Cardiac fibroblast (primary cell): ENCODE measurements at places on chromosomes 7 and 10.

DNA sequence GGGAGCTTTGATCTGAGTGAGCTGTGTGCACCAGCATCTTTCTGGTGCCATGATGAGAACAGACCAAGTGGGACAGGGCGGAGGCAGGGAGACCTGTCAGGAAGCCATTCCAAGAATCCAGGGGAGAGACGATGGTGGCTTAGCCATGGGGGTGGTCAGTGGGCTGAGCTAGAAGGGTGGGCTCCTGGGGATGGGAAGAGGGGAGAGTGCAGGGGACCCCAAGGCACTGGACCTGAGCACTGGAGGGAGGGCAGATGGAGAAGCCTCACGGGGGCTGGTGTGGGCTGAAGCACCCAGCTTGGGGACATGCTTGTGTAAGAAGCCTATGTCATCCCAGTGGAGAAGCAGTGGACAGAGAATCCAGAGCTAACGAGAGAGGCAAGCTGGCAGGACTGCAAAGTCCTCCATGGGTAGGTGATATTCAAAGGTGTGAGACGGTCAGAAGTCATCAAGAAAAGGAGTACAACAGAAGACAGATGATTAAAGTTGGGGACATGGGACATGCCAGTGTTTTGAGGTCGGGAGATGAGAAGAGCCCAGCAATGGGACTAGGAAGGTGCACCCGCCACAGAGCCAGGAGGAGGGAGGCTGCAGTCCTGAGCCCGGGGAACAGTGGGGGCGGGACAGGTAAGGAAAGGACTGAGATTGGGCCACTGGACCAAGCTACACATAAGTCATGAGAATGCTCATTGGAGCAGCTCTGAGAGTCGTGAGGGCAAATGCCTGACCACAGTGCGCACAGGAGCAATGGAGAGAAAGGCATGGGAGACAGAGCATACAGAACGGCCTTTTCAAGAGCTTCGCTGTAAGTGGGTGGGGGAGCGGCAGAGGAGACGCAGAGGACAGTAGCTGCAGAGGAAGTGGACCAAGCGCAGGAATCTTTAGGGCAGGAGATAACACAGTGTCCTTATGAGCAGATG, 72.0 kb downstream of the GRID1 start:
- DNase-seq: no peak

DNA sequence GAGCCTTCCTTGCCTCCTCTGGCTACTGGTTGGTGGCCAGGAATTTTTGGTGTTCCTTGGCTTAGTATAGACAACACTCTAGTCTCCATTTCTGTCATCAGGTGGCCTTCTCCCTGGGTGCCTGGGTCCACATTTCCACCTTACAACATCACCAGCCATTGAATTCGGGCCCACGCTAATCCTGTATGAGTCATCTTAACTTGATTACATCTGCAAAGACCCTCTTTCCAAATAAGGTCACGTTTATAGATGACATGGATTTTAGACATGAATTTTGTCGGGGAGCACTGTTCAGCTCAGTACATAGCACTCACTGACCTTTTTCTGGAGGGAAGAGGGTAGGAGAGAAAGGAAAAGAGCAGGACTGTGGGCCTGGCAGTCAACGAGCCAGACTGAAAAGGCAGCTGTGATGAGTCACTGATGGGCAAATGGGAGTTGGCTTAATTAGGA, 39.4 kb downstream of the MMRN2 start:
- DNase-seq: peak; percentile 25

DNA sequence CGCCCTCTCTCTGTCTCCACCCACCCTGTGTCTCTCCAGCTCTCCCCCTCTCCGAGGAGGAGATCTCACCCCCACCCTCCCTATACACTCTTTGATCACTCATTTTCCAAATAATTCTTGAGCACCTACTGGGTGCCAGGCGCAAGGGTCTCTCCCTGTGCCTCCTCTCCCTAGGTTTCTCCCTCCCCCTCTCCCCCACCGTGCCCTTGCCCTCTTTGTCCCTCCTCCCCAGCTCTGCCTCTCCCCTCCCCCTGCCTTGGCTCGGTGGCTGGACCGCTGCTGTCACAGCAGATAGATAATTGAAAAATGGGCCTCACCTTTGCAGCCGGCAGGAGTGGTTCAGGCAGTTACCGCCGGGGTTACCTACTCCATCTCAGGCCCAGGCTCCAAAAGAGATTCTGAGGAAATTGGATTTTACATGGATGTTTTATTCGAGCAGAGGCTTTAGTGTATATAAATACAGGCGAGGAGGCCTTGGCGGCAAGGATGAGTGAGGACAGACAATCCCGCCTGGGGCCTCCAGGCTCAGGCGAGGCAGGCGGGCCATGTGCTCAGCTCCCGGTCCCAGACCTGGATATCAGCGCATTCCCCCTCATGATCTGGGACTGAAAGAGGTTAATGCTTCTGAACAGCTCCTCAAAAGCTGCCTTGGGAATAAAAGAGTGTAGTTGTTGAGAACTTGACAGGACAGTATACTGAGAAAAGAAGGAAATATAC, 60.8 kb upstream of the BTRC start:
- DNase-seq: no peak

GRCh38 chr10:112502536-112502935, 55.5 kb downstream of the VTI1A start:
- DNase-seq: no peak

- no peak for DNase-seq
Observed at GRCh38 chr10:3195726-3196125, 23.1 kb upstream of the PITRM1 start.

GRCh38 chr10:97736403-97736901, 476 bp upstream of the ZFYVE27 start:
- DNase-seq: no peak

GRCh38 chr10:68800211-68800610, 27.1 kb upstream of the STOX1 start:
- DNase-seq: no peak

- DNase-seq: no peak
Observed at GRCh38 chr10:21894648-21895342, 108.7 kb downstream of the DNAJC1 start.

- DNase-seq: no peak
Observed at GRCh38 chr7:81014908-81015307, 96.1 kb upstream of the SEMA3C start.

GRCh38 chr7:131897016-131897789, 340.8 kb upstream of the PODXL start:
- DNase-seq: peak; percentile 52

DNA sequence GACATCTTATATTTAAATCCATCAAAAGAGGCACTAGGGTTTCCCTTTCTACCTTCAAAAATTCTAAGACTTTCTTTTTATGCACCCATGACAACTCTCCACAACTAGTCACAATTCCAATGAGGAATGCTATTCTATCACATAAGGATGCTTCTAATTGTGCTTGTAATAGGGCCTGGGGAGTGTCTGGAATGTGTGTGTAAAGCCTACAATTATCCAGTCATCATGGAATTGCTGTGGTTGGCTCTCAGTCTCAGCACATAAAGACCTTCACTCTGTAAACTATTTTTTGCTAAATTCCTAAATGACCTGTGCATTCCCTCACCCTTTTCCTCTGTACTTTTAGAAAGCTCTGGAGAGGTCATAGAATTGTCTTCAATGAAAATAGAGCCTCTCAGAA, 86.7 kb downstream of the EPDR1 start:
- no peak for DNase-seq

- no peak for DNase-seq
Observed at GRCh38 chr10:58330431-58330830, 4.4 kb upstream of the UBE2D1 start.

GRCh38 chr7:149735181-149735602, 38.2 kb downstream of the ZNF467 start:
- DNase-seq: no peak

DNA sequence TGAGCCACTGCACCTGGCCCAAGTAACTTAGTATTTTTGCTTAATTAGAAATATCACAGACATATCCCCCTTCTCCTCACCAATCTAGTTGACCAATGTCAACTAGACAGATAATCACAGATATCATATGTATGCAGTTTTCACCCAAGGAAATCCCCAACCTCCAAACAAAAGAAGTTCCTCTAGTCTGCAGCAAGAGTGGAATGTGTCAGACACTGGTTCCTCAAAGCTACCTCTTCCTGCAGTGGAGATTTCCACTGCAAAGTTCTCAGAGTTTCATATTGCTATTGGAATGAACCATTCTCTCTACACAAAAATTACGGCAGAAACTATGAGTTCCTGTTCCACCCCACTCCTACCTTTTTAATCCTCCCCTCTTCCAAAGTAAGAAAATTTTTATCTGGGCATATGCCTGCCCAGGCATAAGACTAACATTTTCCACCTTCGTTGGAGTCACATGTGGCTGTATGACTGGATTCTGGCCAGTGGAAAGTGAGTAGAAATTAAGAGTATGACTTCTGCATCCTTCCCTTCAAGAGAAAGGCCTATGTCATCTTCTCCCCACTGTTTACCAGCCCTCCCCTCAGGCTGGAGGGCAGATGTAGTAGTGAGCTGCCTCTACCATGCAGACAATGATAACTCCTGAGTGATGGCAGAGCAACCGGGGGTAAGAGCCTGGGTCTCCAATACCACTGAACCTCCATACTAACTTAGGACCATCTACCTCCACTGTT, 103.0 kb downstream of the MYOF start:
- DNase-seq: no peak
